ENCODE measurements at places on chromosomes 4 and X. TPM values are rescaled to one million over a fixed set of nuclear protein-coding genes. Genes with fewer than 3 reads are reported as not detected.

The CENPE gene
- total RNA-seq: 49.1 TPM

- DNase-seq: no peak
Measured at GRCh38 chr4:3135155-3136011, 60.9 kb downstream of the HTT start.

The SSX4 gene
- not detected for total RNA-seq

The NPY1R gene
- total RNA-seq: not detected

The TET2 gene
- total RNA-seq: 30.6 TPM

DNA sequence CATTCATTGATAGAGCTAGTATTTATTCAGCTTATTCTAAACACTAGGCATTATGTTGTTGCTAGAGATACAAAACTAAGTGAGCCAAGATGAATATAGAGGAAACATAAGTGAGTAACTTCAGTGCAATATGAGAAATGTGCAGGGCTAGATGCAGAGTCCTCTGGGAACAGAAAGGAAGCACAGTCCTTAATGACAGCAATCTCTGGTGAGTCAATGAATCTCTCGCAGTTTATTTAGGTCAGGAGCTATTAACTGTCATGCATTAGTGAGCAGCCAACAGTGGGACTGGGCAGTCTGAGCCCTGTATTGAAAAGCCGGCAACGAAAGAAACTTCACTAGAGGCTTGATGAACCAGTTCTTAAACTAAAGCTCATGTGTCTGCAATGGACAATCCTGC is 598.1 kb upstream of the MAGEB2 start:
- DNase-seq: no peak

- DNase-seq: no peak
Measured at GRCh38 chr4:77073106-77073809, 2.5 kb downstream of the CCNI start.

The SEL1L3 gene
- total RNA-seq: 67.1 TPM
